ENCODE measurements at places on chromosomes 13 and 19.

DNA sequence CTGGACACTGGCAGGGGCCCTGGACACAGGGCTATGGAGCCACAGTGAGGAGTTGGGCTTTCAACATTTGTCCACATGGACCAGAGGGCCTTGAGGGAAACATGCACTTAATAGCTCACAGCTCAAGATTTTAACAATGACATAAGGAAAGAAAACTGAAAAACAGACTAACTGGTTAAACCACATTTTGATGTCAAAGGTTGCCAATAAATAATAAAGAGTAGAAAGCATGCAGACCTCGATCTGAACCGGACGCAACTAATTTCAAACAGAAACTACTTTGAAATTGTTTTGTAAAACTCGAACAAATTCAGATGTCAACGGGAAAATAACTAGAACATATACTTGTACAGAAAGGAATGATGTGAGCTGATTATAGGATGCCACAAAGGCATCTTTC is 15.5 kb upstream of the ZNF888 start:
- DNase-seq: no peak

- DNase-seq: no peak
Measured at GRCh38 chr19:48424694-48425219, 21.0 kb upstream of the GRWD1 start.

- no peak for DNase-seq
Measured at GRCh38 chr13:20426766-20427448, 98.8 kb downstream of the CRYL1 start.

DNA sequence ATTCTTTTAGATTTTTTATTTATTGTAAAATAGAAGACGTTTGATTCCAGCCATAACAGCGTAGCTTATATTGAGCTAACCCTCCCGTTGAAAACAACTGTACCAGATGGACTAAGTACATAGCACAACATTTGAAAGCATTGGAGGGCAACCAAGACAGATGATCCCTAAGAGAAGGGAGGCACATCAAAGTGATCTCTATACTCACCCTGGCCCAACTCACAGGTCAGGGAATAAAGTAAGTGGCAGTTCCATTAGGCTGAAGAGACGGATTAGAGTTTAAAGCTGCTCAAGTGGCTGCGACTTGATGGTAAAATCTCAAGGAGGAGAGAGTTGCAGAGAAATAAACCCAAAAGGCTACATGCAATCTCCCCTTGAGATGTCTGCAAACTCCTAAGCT is 65.1 kb upstream of the ITM2B start:
- no peak for DNase-seq

DNA sequence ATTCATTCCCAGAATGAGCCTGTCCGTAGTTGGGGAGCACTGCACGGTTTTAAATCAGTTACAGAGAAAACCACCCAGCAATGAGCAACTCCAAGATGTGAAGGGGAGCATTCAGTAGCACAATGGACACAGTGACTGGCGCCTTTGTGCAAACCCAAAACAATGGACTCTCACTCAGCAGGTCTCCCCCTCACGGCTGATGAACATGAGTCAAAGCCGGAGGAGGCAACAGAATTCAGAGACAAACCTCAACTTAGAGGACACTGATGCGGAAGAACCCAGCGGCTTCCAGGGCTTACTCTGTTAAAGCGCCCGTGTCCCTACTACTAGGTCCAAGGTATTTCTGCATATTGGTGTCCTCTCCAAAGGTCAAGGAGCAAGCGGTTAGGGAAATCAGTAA is 17.7 kb downstream of the PLEKHF1 start:
- DNase-seq: no peak

GRCh38 chr19:18895038-18895823 is 727 bp downstream of the CERS1 start:
- no peak for DNase-seq

- no peak for DNase-seq
Measured at GRCh38 chr19:16428372-16429036, 43.3 kb downstream of the EPS15L1 start.

- DNase-seq: no peak
Measured at GRCh38 chr19:5450482-5451126, 4.6 kb upstream of the ZNRF4 start.

- no peak for DNase-seq
Measured at GRCh38 chr19:12695096-12695495, 1.3 kb downstream of the FBXW9 start.

DNA sequence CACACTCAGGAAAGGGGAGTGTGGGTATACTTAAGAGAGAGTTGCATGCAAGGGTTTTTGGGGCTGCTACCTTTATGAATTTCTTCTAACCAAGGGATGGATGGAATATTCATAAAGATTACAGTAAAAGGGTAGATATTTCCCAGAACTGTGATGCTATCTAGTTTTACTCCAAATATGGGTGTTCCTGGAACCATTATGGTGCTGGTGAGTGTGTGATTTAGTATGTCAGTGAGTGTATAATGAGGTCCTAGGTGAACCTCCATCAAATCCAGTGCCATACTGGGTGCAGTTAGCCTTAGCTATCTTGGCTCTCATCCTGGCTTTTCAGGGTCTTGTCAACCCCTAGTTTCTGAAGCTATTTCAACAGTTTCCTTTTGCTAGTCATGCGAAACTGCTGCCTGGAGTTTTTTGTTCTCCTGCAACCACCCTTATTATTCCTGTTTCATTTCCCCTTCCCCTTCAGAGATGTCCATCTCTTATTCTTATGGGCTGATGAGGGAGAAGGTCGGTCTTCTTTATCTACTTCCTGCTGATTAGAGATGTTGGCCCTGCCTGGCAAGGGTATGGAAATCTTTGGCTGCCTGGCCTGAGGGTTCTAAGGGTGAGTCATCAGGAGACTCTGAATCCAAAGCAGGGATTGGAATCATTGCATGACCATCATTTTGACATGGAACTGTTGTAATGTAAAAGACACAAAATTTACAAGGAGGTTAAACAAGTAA is 202.3 kb downstream of the NBEA start:
- DNase-seq: no peak

- peak; percentile 66 for DNase-seq
Measured at GRCh38 chr19:35154525-35155406, at the start of gene FXYD5. FXYD5 (plus strand) TSS chr19:35154735; CDS start chr19:35155551, 816 bp downstream.

Data from activated CD4-positive, CD25-positive, alpha-beta regulatory T cell treated with anti-CD3 and anti-CD28 coated beads, Interleukin-2, amount 50 U/mL, for 72 hours (primary cell).